Tracheal epithelial cell (primary cell): ENCODE measurements at places on chromosomes 6 and 20. TPM values are rescaled to one million over a fixed set of nuclear protein-coding genes. Genes with fewer than 3 reads are reported as not detected.

HIVEP2 gene
- total RNA-seq: 10.0 and 16.6 TPM in 2 replicates

DZANK1 gene
- total RNA-seq: 0.72 and 1.3 TPM in 2 replicates

HLA-DMB gene
- total RNA-seq: 0.64 and 0.96 TPM in 2 replicates

ATP6V1G2 gene
- total RNA-seq: 0.21 and 1.2 TPM in 2 replicates

SRSF6 gene
- 20.0 and 26.5 TPM in 2 replicates for total RNA-seq

AVP gene
- not detected in 2 replicates for total RNA-seq

FGD2 gene
- under 0.01 and 0.48 TPM in 2 replicates for total RNA-seq

ADGRF4 gene
- 16.0 and 27.0 TPM in 2 replicates for total RNA-seq

PLN gene
- not detected in 2 replicates for total RNA-seq

OR2J3 gene
- not detected in 2 replicates for total RNA-seq

CYP24A1 gene
- total RNA-seq: 15.2 and 17.5 TPM in 2 replicates

ADISSP gene
- total RNA-seq: 16.1 and 20.2 TPM in 2 replicates

C6orf15 gene
- total RNA-seq: 1.2 TPM in 1 of 2 replicates, not detected in the other

RAET1G gene
- total RNA-seq: 19.5 and 41.3 TPM in 2 replicates

OTOR gene
- total RNA-seq: not detected in 2 replicates

HIVEP1 gene
- 12.8 and 16.6 TPM in 2 replicates for total RNA-seq

HS3ST5 gene
- not detected in 2 replicates for total RNA-seq

KDM1B gene
- total RNA-seq: 23.4 and 32.8 TPM in 2 replicates

WFDC10B gene
- total RNA-seq: not detected in 2 replicates

APOM gene
- 0.96 and 1.3 TPM in 2 replicates for total RNA-seq

ADGB gene
- total RNA-seq: not detected in 2 replicates

OLIG3 gene
- not detected in 2 replicates for total RNA-seq

ADGRF5 gene
- under 0.01 and 0.48 TPM in 2 replicates for total RNA-seq

HLA-G gene
- total RNA-seq: 11.1 and 22.0 TPM in 2 replicates

PNPLA1 gene
- not detected in 2 replicates for total RNA-seq

VARS1 gene
- 61.0 and 64.8 TPM in 2 replicates for total RNA-seq

ADGRF1 gene
- 6.7 and 16.8 TPM in 2 replicates for total RNA-seq

PRPF6 gene
- total RNA-seq: 49.4 and 61.9 TPM in 2 replicates

SLC22A2 gene
- total RNA-seq: 3.9 TPM in 1 of 2 replicates, not detected in the other

NRSN1 gene
- not detected in 2 replicates for total RNA-seq

RNF144B gene
- total RNA-seq: 110 and 127 TPM in 2 replicates

ENPP4 gene
- total RNA-seq: 0.64 and 4.3 TPM in 2 replicates

NKX2-2 gene
- total RNA-seq: not detected in 2 replicates

TBXT gene
- not detected in 2 replicates for total RNA-seq
